Spinal cord (tissue), 10 donors: ENCODE measurements at places on chromosomes 13 and 19. TPM values are rescaled to one million over a fixed set of nuclear protein-coding genes. Genes with fewer than 3 reads are reported as not detected.

DNA sequence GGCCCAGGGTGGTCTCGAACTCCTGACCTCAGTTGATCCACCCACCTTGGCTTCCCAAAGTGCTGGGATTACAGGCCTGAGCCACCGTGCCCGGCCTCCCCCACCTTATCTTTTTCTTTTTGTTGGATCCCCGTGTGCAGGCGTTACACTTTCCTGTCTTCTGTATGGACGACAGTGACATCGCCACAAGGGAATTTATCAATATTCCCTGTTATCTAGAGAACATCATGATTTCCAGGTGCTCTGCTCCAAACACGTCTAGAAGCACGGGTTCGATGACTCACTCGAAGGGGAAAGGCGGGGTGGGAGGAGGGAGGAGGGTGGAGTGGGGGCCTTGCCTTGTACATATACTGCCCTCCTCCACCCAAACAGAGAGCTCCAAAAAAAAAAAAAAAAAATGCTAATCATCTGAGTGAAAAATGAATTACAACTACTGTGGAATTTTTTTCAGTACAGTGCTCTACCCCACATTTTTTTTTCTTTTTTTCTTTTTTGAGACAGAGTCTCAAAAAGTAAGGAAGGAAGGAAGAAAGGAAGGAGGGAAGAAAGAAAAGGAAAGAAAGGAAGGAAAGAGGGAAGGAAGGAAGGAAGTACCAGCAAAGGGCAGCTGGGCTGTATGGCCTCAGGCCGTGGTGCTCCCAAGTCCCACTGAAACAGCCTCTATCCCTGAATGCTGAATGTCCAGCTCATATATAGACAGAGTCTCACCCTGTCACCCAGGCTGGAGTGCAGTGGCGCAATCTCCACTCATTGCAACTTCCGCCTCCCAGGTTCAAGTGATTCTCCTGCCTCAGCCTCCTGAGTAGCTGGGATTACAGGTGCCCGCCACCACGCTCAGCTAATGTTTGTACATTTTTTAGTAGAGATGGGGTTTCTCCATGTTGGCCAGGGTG lies 36.8 kb downstream of the INSR start:
- no peaks in the 10 kb centered on the region for H3K27me3 ChIP-seq
- DNase-seq = no peak
- no peak overlapping the region for H3K27ac ChIP-seq
- no peak overlapping the region for H3K4me3 ChIP-seq

DNA sequence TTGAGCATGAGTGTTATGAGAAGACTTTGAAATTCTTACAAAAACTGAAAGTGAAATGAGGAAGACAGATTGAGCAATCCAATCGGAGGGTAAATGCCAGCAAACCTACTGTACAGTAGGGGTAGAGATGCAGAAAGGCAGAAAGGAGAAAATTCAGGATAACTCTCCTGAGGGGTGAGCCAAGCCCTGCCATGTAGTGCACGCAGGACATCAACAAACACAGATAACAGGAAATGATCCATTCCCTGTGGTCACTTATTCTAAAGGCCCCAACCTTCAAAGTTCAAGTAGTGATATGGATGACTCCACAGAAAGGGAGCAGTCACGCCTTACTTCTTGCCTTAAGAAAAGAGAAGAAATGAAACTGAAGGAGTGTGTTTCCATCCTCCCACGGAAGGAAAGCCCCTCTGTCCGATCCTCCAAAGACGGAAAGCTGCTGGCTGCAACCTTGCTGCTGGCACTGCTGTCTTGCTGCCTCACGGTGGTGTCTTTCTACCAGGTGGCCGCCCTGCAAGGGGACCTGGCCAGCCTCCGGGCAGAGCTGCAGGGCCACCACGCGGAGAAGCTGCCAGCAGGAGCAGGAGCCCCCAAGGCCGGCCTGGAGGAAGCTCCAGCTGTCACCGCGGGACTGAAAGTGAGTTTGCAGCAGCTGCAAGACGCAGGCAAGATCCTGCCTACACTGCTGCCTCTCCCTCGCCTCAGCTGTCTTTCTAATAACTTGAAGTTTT lies at the start of gene TNFSF13B:
TNFSF13B (plus strand) TSS at position 118 of the 728 bp plus-strand sequence; CDS start at position 296, 178 bp downstream.
- H3K4me1 ChIP-seq = no peaks in the 10 kb centered on the region
- H3K27ac ChIP-seq = no peak within 1 kb of the TSS
- H3K36me3 ChIP-seq = no peaks in the 10 kb centered on the region
- no peak for DNase-seq
- peak within 1 kb of the TSS; percentile 11 for H3K4me3 ChIP-seq

GRCh38 chr19:36916991-36917390 lies 859 bp downstream of the ZNF568 start:
- H3K4me1 ChIP-seq = peaks cover 8% of the 10 kb centered on the region
- peak overlapping the region; percentile 91 for H3K27ac ChIP-seq
- H3K27me3 ChIP-seq = no peaks in the 10 kb centered on the region
- H3K36me3 ChIP-seq = peaks cover 4% of the 10 kb centered on the region
- H3K4me3 ChIP-seq = peak overlapping the region; percentile 80

DNA sequence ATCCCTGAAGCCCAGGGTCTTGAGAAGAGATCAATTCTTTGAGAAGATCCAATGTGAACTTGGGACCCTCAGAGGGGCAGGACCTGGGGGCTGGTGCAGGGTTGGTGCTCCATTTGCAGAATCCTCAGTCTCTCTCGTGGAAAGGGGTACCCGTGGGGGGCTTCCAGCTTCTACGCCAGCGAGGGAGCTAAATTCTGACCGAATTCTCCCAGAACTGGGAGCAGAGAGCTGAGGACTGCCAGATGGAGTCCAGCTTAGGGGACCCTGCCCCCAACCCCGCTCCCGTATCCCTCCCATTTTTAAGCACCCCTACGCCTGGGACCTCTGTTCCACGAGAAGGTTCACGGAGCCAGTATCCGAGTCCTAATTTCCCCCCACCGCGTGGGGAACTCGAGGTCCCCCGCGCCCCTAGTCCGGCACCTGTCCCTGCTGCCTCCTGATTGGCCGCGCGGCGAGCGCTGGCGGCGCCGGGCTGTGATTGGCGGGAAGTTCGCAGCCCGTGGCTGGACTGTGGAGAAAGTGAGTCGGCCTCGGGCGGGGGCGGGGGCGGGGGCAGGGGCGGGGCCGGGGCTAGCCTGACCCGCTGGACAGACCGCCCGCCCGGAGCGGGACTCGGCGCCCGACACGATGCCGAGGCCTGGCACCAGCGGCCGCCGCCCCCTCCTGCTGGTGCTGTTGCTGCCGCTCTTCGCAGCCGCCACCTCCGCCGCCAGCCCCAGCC lies 4.4 kb upstream of the LTBP4 start:
- H3K27ac ChIP-seq = no peak overlapping the region
- peaks cover 65% of the 10 kb centered on the region for H3K4me1 ChIP-seq
- no peak for DNase-seq

- H3K27me3 ChIP-seq = no peaks in the 10 kb centered on the region
- peaks cover 11% of the 10 kb centered on the region for H3K36me3 ChIP-seq
- DNase-seq = no peak
- no peak overlapping the region for H3K27ac ChIP-seq
- H3K4me3 ChIP-seq = no peak overlapping the region
Measured at GRCh38 chr19:19460761-19461265, 54.5 kb downstream of the TSSK6 start.

DNA sequence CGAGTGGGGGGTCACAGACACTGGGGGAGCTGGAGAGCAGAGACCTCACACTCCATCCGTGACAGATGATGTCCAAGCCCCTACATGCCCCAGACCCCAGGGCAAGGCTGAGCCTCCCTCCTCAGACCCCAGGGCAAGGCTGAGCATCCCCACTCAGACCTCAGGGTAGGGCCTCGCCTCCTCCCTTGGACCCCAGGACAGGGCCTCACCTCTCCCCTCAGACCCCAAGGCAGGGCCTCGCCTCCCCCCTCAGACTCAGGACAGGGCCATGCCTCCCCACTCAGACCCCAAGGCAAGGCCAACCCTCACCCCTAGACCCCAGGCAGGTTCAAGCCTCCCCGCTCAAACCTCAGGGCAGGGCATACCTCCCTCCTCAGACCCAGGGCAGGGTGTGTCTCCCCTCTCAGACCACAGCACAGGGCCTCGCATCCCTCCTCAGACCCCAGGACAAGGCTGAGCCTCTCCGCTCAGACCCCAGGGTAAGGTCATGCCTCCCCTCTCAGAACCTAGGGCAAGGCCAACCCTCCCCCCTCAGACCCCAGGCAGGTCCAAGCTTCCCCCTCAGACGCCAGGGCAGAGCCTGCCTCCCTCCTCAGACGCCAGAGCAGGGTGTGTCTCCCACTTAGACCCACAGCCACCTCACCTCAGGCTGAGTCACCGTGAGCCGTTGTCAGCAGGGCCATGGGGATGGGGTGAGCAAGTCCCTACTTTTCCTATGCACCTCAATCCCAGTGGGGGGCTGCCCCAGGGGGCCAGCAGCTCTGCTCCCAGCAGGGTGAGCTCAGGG lies 1.7 kb upstream of the S1PR4 start:
- DNase-seq = no peak
- no peak overlapping the region for H3K4me3 ChIP-seq
- no peaks in the 10 kb centered on the region for H3K36me3 ChIP-seq
- no peaks in the 10 kb centered on the region for H3K27me3 ChIP-seq
- H3K4me1 ChIP-seq = no peaks in the 10 kb centered on the region
- H3K27ac ChIP-seq = no peak overlapping the region

The HSPBP1 gene
- total RNA-seq = 19.6 TPM

The HCN2 gene
- 8.6 TPM for total RNA-seq
